AG20443 (cell line): ENCODE measurements at places on chromosomes 13 and 19.

DNA sequence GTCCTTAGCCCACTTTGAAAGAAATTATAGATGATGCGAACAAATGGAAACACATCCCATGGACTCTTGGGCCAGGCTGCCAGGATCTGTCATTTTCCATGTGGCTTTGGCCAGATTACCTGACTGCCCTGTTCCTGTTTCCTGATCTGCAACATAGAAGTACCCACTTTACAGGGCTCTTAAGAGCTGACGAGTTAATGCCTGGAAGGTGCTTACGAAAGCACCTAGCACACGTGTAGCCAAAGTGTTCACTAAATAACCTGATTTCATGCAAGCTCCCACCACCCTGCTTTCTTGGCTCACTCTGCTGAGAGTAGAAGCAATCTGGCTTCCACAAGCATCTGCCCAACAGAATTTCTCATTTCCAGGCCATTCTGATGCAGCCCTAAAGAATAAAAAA is 575.2 kb downstream of the MYO16 start:
- DNase-seq = no peak

GRCh38 chr19:49210108-49210900 is 52.7 kb downstream of the TRPM4 start:
- no peak for DNase-seq

GRCh38 chr19:33520048-33520643 is 1.4 kb downstream of the PEPD start:
- no peak for DNase-seq

GRCh38 chr13:104632736-104633135 is 1566.5 kb upstream of the SLC10A2 start:
- no peak for DNase-seq

DNA sequence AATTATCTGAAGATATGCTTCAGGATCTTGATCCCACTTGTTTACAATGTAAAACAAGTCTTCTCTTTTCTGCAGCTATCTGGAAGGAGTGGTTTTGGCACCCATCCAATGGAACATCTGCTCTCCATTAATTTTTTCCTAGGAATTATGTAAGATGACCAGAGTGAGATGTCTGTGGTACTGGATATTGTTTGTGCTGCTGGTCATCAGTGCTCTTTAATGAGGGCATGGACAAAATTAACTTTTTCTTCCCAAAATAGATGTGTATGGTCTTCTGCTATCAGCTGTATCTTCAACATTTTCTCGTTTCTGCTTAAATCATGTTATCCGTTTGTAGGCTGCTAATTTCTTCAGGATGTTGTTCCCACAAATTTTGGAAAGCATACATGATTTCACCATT is 415.4 kb upstream of the KLHL1 start:
- DNase-seq = no peak

DNA sequence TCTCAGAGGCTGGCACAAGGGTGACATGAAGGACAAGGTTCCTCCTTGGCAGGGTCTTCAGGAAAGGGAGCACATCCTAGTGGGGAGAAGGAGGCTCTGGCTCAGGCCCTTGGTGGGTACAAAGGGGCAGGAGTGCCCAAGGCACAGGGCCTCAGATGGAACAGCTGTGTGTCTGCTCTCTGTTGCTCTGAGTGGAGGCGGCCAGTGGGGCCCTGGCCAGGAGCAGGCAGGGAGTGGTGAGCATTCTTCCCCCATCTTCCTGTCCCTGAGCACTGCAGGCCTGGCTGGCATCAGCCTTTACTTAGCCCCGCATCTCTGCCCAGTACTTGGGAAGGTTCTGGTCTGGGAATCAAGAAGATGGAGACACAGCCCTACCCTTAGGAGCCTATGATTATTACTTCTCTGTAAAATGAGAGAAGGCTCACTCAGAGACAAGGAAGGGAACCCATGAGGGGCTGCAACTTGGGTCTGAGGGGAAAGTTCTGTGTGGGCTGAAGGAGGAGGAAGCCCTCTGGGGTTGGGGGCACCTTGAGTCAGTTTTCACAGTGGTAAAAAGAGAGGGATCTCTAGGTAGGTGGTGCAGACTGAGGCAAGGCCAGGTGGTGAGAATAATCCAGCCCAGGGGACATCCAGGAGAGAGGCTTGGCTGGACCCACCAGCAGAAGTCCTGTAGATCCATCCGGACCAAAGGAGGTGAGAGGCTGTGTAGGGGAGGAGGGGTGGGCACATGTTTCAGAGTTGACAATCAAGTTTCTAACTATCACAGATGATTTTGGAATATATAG is 173.5 kb downstream of the TSHZ3 start:
- no peak for DNase-seq

GRCh38 chr13:99417201-99418102 is 83.8 kb upstream of the TM9SF2 start:
- DNase-seq = no peak

DNA sequence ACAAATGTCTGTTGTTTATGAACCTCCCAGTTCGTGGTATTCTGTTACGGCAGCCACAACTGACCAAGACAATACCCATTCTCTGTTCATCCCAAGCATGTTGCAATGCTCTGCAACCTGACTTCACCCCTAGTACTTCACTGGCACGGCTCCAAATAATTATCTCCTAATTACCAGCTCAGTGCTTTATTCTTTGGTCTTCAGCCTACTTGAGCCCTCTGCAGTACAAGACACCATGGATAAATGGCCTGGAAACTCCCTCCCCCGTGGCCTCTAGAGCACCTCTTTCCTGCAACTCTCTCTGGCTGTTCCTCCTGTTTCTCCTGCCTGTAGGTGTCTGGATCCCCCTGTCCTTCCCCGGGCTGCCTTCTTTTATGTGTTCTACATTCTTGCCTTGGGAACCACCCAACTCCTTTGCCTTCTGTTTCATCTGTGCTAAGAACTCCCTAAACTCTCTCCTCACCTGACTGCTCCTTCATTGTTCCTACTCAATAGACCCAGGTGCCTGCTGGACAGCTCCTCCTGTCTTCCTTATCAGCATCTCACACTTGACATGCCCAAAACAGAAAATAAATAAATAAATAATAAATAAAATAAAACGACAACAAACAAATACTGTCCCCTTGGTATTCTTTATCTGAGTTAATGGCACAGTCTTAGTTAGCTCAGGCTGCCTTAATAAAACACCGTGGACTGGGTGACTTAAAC is 200.4 kb upstream of the IPO5 start:
- no peak for DNase-seq

GRCh38 chr19:49559928-49560327 is 20.4 kb downstream of the NOSIP start:
- DNase-seq = no peak

GRCh38 chr19:50508843-50509190 is 2.2 kb downstream of the JOSD2 start:
- no peak for DNase-seq

- DNase-seq = no peak
Measured at GRCh38 chr19:39014037-39014436, 18.3 kb downstream of the FBXO27 start.

GRCh38 chr13:39414339-39414738 is 188.7 kb downstream of the LHFPL6 start:
- DNase-seq = no peak

GRCh38 chr13:64007339-64007738 is 2591.7 kb upstream of the PCDH20 start:
- no peak for DNase-seq

- DNase-seq = peak; percentile 57
Measured at GRCh38 chr19:50458396-50459066, 17.8 kb upstream of the EMC10 start.

- DNase-seq = peak; percentile 10
Measured at GRCh38 chr13:72437458-72437857, 290.0 kb downstream of the MZT1 start.

GRCh38 chr13:27425158-27425917 is 919 bp downstream of the GTF3A start:
- DNase-seq = no peak

- DNase-seq = no peak
Measured at GRCh38 chr19:37966662-37967231, 59.7 kb downstream of the SIPA1L3 start.

DNA sequence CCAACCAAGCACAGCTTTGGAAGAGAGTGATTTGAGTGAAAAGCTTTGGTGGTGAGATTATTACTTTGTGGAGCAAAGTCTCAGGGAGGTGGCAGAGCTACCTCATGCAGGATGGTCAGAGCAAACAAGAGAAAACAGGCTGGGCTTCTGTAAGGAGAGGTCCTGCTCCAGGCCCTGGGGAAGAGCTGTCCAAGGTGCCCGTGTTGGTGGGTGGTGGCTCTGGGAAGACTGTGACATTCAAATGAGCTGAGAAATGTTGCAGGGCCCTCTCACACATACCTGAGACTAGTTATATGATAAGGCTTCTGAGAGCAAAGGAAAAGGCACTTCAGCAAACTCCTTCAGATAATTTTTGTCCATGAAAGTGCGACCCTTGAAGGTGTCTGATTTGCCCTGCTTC is 205.5 kb upstream of the SOX21 start:
- DNase-seq = peak; percentile 12

DNA sequence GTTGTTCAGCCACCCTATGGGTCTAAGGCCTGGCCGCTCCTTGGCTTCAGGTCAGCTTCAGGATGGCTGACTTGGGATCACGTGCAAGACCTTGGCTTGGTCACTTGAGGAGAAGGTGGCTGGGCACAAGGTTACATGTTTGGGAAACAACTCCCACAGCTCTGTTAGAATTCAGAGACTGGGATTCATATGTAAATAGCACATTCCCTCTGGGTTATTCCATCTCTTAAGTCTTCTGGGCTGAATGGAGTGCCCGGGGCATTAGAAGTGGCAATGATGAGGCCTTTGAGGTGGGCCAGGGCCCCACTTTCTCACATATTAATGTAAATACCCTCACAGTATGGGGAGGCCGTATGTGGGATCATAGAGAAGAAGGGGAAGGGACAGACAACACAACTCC is 150.9 kb downstream of the EFNB2 start:
- DNase-seq = no peak

DNA sequence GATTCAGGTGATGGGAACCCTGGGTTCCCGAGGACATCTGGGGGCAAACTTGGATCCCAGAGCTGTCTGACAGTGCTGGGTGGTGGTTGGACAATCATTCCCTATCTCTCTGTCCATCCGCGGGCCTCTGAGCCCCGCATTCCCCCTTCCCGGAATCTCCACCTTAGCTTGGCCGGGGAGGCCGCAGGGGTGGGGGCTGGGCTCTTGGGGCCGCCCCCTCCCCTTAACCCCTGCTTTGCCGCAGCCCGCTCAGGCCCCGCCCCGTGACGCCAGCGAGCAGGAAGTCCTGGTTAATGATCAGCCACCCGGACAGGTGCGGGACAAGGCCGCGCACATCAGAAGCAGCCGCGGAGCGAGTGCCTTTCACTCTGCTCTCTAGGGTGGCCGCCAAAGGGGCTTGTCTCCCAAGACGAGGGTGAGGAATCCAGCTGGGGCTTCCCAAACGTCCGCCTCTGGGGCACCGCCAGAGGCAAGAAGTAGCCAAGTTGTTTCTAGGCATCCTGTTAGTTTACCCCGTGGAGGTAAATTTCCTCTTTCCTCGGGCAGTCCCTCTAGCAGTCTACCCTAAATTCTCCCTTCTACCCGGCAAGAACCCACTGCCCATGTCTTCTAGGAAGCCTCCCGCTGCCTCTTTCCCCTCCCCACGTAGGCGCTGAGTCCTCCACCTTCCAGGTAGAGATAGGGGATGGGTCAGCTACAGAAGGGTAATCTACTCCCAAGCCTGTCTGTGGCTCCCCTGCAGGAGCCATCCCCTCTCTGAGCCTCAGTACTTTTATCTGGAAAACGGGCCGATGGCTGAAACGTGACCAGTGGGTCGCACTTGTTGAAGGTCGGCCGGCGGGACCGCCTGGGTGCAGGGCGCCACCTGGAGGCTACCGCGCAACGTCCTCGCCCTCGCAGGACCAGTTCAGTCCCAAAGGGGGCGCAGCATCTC is 3.0 kb downstream of the IRF2BP1 start:
- peak; percentile 93 for DNase-seq

GRCh38 chr13:41193469-41193868 is 900 bp downstream of the KBTBD7 start:
- no peak for DNase-seq

DNA sequence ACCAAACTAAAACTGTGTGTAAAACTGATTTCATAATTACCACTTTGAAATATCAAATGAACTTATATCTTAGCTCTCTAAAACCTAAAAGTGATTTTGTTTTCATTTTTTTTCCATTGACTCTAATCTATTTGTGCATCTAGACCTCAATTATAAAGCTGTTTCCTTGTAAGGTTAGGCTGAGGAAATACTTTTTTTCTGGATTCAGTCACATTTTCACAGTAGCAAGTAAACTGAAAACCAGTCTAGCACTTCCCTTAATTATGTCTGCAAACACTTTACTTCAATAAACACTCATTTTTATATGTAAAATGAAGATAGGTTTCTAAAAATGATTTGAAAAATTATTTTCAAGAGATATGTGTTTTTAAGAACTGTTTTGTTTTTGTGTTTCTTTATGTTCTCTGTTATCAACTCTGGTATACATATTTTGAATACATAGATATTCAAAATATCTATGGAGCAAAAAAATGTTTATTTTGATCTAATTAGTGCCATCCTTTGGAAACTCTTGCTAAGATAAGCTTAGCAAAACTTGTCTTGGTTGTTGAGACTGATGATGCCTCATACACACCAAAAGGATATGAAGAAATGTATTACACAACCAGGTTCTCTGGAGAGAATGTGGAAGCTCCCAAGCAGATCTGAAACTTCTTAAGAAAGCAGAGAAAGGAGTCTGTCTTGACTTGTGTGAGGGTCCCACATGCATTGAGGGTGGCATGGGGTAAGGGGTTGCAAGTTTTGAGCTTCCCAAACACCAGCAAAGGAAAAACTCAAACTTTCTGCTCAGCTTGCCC is 1887.4 kb downstream of the PCDH9 start:
- no peak for DNase-seq

GRCh38 chr13:36353001-36353400 is 6.8 kb upstream of the SPART start:
- DNase-seq = no peak

- DNase-seq = no peak
Measured at GRCh38 chr19:47418692-47419029, 666 bp downstream of the MEIS3 start.

- DNase-seq = no peak
Measured at GRCh38 chr13:62087124-62087523, 671.5 kb upstream of the PCDH20 start.

- DNase-seq = no peak
Measured at GRCh38 chr13:68666774-68667397, 1436.8 kb upstream of the PCDH9 start.

GRCh38 chr19:1213391-1214286 is 8.1 kb downstream of the STK11 start:
- peak; percentile 57 for DNase-seq

DNA sequence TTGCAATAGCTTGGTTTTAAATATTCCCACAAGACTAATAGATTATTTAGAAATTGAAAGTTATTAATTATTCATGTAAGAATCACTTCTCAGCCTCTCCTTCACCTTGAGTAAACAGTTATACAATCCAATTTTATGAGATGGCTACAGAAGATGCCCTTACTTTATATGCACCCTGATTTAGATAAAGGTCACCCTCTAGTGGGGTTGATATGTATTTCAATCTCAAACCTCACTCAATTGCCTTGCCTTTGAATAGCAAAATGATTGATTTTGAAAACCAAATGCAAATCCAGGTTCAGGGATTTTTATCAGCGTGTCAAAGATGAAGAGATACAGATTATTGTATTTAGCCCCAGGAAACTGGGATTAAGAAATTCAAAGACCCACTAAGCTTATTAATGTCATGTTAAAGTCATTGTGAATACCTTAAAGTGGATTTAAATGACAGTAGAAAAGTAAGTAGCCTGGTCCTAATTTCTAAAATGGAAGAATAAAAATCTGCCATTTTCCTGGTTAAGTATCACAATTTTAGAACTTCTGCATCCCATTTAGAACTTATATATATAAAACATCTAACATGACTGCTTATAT is 305.1 kb downstream of the ITGBL1 start:
- peak; percentile 46 for DNase-seq

GRCh38 chr13:61831026-61831425 is 415.4 kb upstream of the PCDH20 start:
- no peak for DNase-seq
